Activated CD4-positive, alpha-beta memory T cell treated with anti-CD3 and anti-CD28 coated beads for 36 hours (primary cell): ENCODE measurements at places on chromosomes 4 and X.

DNA sequence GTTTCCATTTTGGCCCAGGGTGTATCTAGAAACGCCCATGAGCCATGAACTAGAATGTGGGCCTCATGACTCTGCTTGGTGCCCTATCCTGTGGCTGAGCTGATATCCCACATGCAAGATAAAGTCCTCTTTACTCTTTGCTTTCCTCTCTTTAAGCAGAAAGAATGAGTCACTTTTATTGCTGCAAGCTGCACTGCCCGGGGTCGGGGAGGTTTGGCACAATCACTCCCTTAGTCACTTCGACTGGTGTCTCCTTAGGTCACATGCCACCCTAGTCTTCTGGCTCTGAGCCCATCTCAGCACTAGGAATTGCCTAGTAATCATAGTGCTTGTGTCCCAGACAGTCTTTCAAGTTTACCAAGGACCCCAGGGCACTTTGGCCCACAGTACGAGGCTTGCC, 75.1 kb upstream of the CXorf66 start:
- DNase-seq: no peak

GRCh38 chrX:7714351-7714750, 128.6 kb upstream of the VCX start:
- no peak for DNase-seq

- no peak for DNase-seq
Observed at GRCh38 chr4:165324236-165324917, 3.1 kb upstream of the MSMO1 start.

- no peak for DNase-seq
Observed at GRCh38 chr4:68401231-68401630, 46.0 kb upstream of the TMPRSS11E start.

GRCh38 chr4:152556834-152557233, 20.9 kb upstream of the FBXW7 start:
- DNase-seq: no peak

GRCh38 chr4:110793381-110793801, 170.5 kb upstream of the PITX2 start:
- no peak for DNase-seq

DNA sequence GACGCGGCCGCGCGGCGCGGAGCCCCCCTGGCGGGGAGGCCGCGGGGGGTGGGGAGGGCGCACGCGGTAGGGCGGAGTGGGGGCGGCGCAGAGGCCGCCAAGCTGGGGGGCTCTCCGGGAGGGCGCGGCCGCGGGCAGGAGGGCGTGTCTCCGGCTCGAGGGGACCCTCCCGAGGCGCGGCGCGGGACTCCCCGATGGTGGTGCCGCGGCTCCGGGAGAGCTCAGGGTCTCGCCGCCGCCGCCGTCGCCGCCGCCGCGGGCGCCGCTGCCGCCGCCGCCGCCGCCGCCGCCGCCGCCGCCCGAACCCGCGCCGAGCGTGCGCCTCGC, 165 bp upstream of the PTCHD1 start:
- no peak for DNase-seq

GRCh38 chr4:99885063-99885664, 9.1 kb downstream of the LAMTOR3 start:
- DNase-seq: peak; percentile 19

GRCh38 chrX:127877318-127877717, 174.9 kb downstream of the ACTRT1 start:
- no peak for DNase-seq

GRCh38 chr4:83591730-83592129, 55.8 kb downstream of the GPAT3 start:
- no peak for DNase-seq

- DNase-seq: no peak
Observed at GRCh38 chrX:151564035-151564434, 560 bp downstream of the PASD1 start.

GRCh38 chrX:13911586-13911985, 94.7 kb upstream of the GPM6B start:
- DNase-seq: no peak

- DNase-seq: no peak
Observed at GRCh38 chr4:73895201-73896175, 26.3 kb downstream of the CXCL1 start.

DNA sequence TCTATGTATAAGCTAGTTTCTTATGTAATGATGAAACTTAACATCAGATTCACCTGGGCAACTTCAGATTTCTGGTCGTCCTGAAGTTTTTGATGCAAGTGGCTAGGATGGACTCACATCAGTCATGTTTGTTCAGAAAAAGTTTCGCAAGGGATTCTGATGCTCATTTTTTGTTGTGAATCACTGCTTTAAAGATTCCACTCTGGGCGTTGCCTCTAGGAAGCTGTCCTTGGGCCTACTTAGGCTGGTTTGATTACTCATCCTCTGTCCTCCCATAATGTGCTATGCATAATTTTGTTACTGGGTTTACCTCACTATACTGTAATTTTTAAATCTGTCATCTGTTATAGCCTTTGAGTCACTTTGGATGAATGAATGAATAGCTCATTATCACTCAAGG, 30.8 kb downstream of the HERC3 start:
- DNase-seq: no peak

GRCh38 chr4:83831588-83831987, 295.7 kb downstream of the GPAT3 start:
- no peak for DNase-seq
